ENCODE measurements at places on chromosomes 5 and 9.

DNA sequence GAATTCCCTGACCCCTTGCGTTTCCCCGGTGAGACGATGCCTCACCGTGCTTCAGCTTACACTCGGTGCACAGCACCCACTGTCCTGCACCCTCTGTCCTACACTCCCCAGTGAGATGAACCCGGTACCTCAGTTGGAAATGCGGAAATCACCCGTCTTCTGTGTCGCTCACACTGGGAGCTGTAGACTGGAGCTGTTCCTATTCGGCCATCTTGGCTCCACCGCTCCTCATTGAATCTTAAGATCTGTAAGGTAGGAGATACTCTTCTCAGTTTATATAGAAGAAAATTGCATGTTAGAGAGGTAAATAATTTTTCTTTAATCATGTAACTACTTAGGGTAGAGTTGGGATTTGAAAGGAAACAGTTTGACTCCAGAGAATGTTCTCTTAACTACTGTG is 62.2 kb downstream of the DMRTA1 start:
- no peak for DNase-seq

DNA sequence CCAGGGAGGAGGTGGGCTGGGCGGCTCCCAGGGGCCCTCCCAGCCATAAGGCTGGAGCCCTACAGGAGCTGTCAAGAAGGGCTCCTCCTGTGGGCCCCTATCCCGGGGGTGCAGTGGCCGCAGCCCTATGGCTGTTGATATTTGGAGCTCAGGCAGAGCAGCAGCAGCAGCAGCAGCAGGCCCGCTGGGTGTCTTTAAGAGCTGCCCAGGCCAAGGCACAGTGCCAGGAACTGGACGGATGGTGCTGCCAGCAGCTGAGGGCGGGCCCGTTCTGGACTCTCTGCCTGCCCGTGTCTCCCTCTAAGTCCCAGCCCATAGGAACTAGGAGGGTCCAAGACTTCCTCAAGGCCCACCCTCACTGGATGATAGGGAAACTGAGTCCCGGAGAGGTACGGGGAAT is 3.6 kb downstream of the AK1 start:
- DNase-seq: no peak

DNA sequence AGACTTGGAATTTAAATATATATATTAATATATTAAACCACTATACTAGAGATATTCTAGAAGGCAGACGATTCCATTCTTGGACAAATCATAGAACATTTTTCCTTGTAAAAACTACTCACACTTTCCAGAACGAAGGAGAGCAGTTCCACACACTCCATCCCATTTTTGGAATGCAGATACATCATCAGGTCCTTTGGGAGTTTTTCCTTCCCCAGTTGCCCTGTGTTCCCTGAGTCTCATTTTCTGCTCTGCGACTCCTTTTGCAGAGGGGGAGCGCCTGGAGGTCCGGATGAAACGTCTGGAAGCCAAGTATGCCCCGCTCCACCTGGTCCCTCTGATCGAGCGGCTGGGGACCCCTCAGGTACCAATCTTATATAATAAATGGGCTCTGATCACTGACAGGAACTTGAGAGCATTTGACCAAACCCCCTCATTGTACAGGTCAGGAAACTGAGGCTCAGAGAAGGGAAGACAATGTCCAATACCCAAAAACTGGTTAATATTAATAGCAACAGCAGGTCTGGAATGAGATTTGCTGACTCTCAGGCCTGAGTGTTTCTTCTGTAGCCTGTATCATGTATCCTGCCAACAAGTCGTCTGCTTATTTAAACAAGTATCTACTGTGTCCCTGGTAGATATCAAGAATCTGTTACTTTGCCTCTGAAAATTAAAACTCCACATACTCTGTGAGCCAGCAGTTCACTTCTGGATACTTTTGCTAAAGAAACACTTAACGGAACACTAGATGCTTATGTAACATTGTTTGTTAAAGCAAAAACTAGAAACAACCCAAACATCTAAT is 76.8 kb upstream of the NIPAL4 start:
- no peak for DNase-seq

GRCh38 chr5:172405226-172406107 is 48.9 kb downstream of the SH3PXD2B start:
- DNase-seq: no peak

DNA sequence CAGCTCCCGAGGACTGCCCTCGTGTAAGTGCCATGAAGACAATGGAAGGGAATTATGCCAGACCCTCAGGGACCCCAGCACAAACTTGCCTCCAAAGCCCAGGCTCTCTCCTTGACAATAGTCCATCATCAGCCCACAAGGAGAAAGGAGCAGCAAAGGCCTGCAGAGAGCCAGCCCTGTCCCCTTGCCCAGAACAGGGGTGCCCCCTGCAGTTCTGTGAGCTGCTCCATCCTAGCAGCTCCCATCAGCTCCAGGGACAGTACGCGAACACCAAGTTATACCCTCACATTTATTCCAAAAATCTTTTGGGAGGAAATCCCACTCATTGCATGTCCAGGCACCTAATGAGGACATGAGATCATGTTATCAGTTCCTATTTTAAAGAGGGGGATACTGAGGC is 11.1 kb downstream of the BARX1 start:
- no peak for DNase-seq

Measured in stimulated activated CD4-positive, alpha-beta T cell treated with anti-CD3 and anti-CD28 coated beads, TNF-alpha, amount 100 ng/mL, for 24 hours (primary cell).